Common myeloid progenitor, CD34-positive (primary cell): ENCODE measurements at places on chromosomes 1 and 21.

DNA sequence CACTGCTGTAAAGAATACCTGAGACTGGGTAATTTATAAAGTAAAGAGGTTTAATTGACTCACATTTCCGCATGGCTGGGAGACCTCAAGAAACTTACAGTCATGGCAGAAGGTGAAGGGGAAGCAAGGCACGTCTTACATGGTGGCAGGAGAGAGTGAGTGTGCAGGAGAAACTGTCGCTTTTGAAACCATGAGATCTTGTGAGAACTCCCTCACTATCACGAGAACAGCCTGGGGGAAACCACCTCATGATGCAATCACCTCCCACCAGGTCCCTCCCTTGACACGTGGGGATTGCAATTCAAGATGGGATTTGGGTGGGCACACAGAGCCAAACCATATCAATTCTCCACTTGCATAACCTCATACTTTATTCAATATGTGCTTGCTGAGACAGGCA, 76.6 kb downstream of the GIPC2 start:
- no peak overlapping the region for H3K27ac ChIP-seq
- H3K27me3 ChIP-seq, result no peaks in the 10 kb centered on the region
- H3K36me3 ChIP-seq, result no peaks in the 10 kb centered on the region
- H3K4me3 ChIP-seq, result no peak overlapping the region

GRCh38 chr1:212671342-212672031, 28.2 kb downstream of the BATF3 start:
- peak; percentile 97 for DNase-seq
- H3K4me1 ChIP-seq, result peaks cover 25% of the 10 kb centered on the region
- H3K27me3 ChIP-seq, result no peaks in the 10 kb centered on the region
- no peak overlapping the region for H3K4me3 ChIP-seq

DNA sequence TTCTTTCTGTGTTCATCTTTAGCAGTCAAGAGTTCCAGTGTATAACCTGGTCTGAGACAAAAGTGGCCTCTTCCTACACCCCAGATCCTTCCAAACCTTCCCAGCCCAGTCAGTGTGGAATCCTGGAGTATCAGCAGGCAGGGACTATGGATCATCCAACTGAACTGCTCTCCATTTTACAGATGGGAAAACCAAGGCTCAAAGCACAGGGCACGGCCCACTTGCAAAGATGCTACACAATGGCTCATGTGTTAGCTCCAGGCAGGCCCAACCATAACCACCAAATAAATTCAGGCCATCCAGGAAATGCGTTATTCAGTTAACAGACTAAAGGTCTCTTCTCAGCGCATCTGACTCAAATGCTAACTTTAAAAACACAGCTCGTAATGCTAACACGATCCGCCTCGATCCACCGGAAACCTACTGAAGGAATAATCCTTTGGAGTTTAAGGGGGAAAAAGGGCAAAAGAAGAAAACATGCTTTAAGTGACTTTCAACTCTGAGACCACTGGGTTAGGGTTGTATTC, 7.1 kb downstream of the GLIS1 start:
- no peak for DNase-seq
- H3K4me1 ChIP-seq, result no peaks in the 10 kb centered on the region
- H3K4me3 ChIP-seq, result no peak overlapping the region
- peaks cover 3% of the 10 kb centered on the region for H3K27me3 ChIP-seq
- no peak overlapping the region for H3K27ac ChIP-seq
- no peaks in the 10 kb centered on the region for H3K36me3 ChIP-seq

GRCh38 chr1:110948038-110948810, 15.5 kb downstream of the LRIF1 start:
- H3K27ac ChIP-seq, result no peak overlapping the region
- H3K4me1 ChIP-seq, result no peaks in the 10 kb centered on the region
- H3K27me3 ChIP-seq, result no peaks in the 10 kb centered on the region
- DNase-seq, result no peak
- H3K4me3 ChIP-seq, result no peak overlapping the region
- peaks cover 72% of the 10 kb centered on the region for H3K36me3 ChIP-seq

DNA sequence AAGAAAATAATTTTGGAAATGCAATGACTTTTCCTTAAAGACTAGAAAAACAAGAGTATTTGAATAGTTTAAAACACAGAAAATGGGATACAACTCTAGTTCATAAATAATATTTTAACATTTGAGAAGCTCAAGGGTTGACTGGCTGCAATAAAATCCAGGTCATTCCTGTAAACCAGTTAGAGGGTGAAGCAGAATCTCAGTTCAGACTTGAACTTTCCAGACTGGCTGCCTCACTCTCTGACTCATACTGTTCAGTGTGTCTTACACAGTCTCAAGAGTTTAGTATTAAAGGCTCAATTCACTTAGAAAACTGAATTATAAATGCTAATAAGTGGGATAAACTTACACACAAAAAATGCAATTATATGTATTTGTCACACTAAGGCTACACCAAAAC, 89.9 kb downstream of the RAVER2 start:
- H3K4me3 ChIP-seq, result no peak overlapping the region
- no peaks in the 10 kb centered on the region for H3K27me3 ChIP-seq
- H3K27ac ChIP-seq, result peak overlapping the region; percentile 2
- H3K36me3 ChIP-seq, result peaks cover 23% of the 10 kb centered on the region
